ENCODE measurements at places on chromosomes 6 and 20.

- no peak for DNase-seq
Measured at GRCh38 chr6:112122756-112123155, 35.4 kb downstream of the FAM229B start.

DNA sequence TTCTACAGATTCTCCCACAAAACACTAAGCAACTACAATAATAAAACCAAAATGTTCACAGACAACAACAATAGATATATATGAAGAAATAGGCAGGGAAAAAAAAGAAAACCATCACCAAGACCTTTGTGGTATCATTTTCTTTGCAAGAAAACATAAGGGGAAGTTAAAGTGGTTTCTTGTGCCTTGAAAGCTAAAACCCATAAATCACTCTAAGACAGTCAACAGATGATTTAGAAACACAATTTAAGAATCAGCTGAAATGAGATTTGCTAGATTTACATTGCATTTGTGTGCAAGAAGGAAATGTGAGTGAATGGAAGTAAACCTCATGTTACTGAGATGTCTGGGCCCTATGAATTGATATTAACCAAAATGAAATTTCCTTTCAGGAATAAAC is 1265.4 kb upstream of the GJE1 start:
- DNase-seq = peak; percentile 78

GRCh38 chr6:157020398-157020797 is 243.2 kb downstream of the ARID1B start:
- DNase-seq = peak; percentile 62

- no peak for DNase-seq
Measured at GRCh38 chr6:12555267-12555666, 161.3 kb upstream of the PHACTR1 start.

GRCh38 chr6:43860285-43860684 is 90.3 kb downstream of the VEGFA start:
- no peak for DNase-seq

GRCh38 chr20:38833154-38833856 is 27.8 kb downstream of the PPP1R16B start:
- DNase-seq = no peak

- no peak for DNase-seq
Measured at GRCh38 chr6:54893818-54894217, 47.2 kb downstream of the FAM83B start.

DNA sequence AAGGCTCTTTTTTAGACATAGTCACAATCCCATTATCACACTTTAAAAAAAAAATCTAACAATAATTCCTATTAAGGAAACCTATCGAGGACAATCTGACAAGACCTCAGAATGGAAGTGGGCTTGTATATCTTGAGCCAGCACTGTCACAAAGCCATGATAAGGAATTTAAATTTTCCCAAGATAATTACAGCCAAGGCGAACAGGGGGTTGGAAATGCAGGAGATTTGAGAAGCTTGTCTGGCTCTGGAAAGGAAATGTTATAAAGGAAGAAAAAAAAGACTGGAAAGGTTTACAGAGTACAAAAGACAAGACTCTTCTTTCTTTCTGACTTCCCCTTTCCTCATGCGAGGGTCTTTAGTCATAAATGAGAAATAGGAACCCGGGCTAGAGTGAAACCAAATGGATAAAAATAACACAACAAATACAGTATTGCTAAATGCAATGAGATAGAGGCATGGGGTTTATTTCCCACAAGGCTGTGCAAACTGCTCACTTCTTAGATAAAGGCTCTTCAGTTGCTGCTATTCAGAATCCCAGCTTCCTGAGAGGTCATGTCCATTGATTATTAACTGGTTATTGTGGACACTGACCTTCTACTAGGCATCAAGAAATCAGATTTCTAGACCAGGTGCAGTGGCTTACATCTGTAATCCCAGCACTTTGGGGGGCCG is 13.4 kb upstream of the GHRH start:
- DNase-seq = peak; percentile 76

- DNase-seq = no peak
Measured at GRCh38 chr6:34515473-34516387, 40.4 kb downstream of the SPDEF start.

GRCh38 chr6:160022101-160022500 is 53.2 kb downstream of the IGF2R start:
- DNase-seq = no peak

Measured in hematopoietic multipotent progenitor cell treated with erythropoietin and hydrocortisone succinate and interleukin-3 and kit ligand, for 4 days (in vitro differentiated cells).